ENCODE measurements at places on chromosomes 1 and 21. TPM values are rescaled to one million over a fixed set of nuclear protein-coding genes. Genes with fewer than 3 reads are reported as not detected.

- ATAC-seq, result no peak
These were observed 158.0 kb downstream of the IGSF21 start for GRCh38 chr1:18265641-18266040.

- ATAC-seq, result no peak
These were observed 28.9 kb upstream of the HPDL start for GRCh38 chr1:45297666-45298356.

GRCh38 chr1:108057541-108057940, 92.6 kb upstream of the VAV3 start:
- no peak for ATAC-seq

GRCh38 chr1:234925440-234926263, 203.0 kb downstream of the TOMM20 start:
- peak; percentile 64 for ATAC-seq

DNA sequence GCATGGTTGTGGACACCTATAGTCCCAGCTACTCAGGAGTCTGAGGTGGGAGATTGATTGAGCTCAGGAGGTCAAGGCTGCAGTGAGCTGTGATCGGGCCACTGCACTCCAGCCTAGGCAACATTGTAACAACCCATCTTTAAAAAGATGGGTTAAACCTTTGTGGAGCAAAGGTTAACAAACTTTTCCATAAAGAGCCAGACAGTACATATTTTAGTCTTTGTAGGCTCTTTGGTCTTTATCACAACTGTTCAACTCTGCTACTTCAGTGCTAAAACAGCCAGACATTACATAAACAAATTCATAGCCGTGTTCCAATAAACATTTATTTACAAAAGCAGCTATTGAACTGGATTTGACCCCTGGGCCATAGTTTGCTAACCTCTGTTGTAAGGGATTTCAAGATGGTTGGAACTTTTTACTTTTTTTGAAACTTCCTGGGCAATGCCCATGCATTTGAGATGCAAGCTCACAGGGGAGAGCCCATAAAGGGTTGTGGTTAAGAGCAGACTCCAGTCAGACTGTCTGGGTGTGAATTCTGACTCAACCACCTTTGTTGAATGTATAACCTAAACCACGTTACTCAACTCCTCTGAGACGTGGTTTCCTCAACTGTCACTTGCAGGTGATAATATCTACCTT, 10.8 kb downstream of the INAVA start:
- peak; percentile 100 for ATAC-seq

The IQCC gene
- 3.4 TPM for total RNA-seq

The OR2L8 gene
- not detected for total RNA-seq

All from activated T-helper 17 cell treated with anti-CD3 and anti-CD28 coated beads, Interleukin-2, amount 50 U/mL, for 72 hours (primary cell).